ENCODE measurements at places on chromosomes 6 and 20. TPM values are rescaled to one million over a fixed set of nuclear protein-coding genes. Genes with fewer than 3 reads are reported as not detected.

GRCh38 chr20:49028684-49029083, 17.4 kb upstream of the CSE1L start:
- no peak for DNase-seq

DNA sequence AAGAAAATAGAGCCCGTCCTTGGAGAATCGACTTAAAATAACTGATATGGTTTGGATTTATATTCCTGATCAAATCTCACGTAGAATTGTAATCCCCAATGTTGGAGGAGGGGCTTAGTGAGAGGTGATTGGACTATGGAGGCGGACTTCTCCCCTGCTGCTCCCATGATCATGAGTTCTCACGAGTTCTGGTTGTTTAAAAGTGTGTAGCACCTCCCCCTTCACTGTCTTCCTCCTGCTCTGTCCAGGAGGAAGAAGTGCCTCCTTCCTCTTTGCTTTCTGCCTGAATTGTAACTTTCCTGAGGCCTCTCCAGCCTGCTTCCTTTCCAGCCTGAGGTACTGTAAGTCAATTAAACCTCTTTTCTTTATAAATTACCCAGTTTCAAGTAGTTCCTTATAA, 529.2 kb downstream of the HAO1 start:
- DNase-seq, result no peak

SLC17A1 gene
- not detected for total RNA-seq

DNA sequence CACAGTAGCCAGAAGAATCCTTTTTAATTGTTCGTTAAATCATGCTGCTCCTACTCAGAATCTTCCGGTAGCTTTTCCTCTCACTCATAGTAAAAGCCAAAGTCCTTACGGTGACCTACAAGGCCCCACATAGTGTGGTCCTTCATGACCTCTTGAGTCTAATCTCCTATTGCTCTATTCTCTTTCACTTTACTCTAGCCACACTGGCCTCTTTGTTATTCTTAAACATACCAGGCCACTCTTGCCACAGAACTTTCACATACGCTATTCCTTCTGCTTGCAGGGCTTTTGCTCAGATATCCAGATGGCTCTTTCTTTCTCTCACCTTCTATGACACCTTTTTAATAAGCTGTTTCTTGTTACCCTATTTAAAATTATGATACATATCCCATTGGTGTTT, 25.7 kb downstream of the ZNF391 start:
- no peak for DNase-seq

GRCh38 chr20:58839474-58839874, 11.2 kb downstream of the GNAS-AS1 start:
- DNase-seq, result no peak

DNA sequence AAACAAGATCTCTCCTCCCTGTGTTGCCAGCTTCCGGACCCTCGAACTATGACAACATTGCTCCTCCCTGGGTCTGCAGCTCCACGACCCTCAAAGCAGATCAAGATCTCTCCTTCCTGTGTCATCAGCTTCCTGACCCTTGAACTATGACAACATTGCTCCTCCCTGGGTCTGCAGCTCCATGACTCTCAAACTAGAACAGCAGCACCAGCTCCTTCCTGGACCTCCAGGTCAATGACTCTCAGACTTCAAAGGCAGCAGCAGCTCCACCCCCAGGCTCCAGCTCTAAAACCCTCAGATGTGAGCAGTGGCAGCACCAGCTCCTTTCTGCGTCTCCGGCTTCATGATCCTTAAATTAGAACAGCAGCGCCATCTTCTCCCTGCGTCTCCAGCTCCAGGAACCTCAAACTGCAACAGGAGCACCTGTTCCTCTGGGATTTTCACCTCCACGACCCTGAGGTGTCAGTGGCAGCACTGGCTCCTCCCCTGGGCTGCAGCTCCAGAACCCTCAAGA, 341.0 kb upstream of the SULF2 start:
- DNase-seq, result no peak

DNA sequence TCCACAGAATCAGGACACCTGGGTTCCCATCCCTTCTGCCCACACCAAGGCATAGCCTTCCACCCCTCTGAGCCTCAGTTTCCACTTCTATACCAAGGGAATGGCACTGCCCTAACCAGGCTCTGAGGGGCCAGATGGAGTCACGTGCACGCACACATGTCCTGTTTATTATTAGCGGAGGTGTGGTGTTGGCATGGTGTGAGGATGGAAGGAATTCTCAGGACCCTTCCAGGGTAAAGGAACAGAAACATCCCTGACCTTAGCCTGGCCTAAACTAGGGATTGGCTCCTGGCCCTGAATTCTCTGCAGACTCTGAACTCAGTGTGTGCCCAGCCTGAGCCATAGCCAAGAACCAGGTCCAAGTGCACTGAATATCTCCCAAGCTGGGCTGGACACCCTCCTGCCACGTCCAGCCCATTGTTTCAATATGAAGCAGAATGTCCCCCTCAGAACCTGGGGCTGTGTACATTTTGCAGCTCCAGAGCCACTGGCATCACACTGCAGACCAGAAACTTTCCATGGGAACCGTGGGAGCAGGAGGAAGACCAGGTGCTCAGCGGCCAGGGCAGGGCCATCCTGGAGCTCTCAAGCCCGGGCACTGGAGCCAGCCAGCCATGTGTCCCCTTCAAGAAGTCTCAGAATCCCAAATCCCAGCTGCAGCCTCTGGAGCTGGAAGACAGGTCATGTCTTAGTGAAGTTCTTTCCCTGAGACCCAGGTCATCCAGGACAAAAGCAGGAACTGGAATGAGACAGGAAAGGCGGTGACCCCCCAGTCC, 208.4 kb downstream of the ANKRD60 start:
- DNase-seq, result peak; percentile 83

LSM14B gene
- 23.7 TPM for total RNA-seq

DNA sequence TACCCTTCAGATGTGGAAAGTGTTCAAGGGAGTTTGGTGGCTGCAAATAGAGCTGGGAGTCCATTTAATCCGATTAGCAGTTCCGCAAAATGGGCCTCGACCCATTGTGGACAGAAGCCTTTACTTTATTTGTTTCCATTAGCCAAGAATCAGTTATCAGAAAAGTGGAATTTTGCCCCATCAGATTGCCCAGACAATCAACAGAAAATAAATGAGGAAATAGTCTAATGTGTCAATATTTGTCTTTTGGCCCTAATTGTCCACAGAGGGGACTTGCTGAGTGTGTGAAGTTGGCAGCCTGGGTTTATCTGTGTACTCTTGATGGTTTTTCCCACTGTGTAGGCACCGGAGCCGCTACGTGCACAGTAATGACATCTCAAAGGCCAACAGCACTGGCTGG, 134.3 kb downstream of the LINC00237 start:
- no peak for DNase-seq

- DNase-seq, result no peak
These were observed 690 bp downstream of the GDAP1L1 start for GRCh38 chr20:44247586-44248409.

- peak; percentile 83 for DNase-seq
These were observed 26.3 kb upstream of the APMAP start for GRCh38 chr20:25018841-25019240.

DNA sequence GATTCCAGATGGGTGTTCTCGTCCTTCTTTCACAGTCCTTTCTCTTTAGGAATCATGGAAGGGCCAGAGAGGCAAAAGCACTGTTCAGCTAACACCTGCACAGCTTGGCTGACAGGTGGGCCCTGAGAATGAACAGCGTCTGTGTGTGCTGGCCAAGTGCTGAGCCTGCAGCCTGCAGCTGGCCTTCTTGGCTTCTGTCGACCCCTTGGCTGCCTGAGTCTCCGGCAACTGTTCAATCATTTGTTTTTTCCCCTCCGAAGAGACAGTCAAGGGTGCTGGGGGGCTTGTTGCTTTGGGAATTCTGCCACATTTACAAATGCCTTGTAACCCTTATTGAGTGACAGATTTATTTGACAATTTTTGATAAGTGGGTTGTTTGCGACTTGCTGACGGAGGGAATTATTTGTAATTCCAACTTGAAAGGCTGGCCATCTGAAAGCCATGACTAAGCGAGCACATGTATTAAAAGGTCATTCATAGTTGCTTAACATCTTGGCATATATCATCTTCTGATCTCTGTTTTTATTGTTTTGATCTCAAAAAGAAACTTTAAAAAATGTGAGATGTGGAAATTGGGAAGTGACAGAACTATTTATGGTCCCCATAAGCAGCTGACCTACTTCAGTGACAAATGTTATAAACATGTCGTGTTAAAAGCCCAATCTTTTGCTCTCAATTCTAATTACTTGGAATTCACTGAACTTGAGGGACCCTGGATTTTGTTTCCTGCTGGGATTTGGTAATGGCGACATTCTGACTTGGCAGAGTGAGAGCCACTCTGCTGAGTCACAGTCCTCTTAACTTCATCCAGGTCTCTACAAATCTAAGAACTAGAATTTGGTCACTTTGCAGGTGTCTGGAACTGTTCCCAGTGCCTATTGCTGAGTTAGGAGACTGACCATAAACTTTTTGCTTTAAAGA, 41.9 kb upstream of the FERMT1 start:
- no peak for DNase-seq

- no peak for DNase-seq
These were observed 3.0 kb downstream of the TSHZ2 start for GRCh38 chr20:52975029-52975732.

NKX2-2 gene
- total RNA-seq, result not detected

GRCh38 chr6:70282312-70282918, 20.5 kb downstream of the COL9A1 start:
- no peak for DNase-seq

- no peak for DNase-seq
These were observed 154.1 kb upstream of the MYLIP start for GRCh38 chr6:15974817-15975216.

Data from mesenteric fat pad (tissue), 1 donor.